ENCODE measurements at places on chromosomes 13 and 19.

DNA sequence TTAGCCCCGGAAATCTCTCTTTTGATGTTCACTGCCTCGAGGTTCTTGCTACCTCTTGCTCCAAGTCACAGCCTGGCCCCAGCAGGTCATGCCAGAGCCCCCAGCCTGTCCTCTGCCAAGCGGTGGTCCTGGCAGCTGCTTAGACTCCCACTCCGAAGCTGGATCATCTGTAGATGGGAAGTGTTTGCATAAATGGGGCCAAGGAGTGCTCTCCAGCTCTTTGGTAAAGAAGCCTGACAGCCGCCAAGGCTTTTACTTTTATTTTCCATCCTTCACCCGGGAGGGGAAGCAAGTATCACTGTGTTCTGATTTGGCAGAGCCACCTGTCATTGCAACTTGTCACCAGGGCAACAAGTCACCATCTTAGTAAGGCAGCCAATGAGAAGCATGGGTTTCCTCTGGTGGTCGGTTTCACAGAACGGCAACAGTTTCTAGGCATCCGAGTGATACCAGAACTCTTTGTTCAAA lies 10.6 kb upstream of the RETN start:
- DNase-seq, result no peak

GRCh38 chr19:28445826-28446225 lies 767.1 kb downstream of the UQCRFS1 start:
- DNase-seq, result no peak

DNA sequence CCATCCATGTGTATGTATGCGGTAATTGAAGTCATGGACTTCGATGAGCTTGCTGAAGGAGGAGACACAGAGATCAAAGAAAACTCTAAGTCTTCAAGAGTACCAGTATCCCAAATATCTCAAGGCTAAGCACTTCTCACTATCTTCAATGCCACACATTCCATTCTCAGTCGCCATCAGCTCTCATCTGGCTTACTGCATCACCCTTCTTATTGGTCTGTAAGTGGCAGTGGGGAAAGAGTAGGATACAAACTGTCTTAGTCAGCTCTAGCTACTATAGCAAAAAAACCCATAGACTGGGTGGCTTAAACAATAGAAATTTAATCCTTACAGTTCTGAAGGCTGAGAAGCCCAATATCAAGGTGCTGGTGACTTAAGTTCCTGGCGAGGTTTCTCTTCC lies 218.7 kb downstream of the POSTN start:
- no peak for DNase-seq

DNA sequence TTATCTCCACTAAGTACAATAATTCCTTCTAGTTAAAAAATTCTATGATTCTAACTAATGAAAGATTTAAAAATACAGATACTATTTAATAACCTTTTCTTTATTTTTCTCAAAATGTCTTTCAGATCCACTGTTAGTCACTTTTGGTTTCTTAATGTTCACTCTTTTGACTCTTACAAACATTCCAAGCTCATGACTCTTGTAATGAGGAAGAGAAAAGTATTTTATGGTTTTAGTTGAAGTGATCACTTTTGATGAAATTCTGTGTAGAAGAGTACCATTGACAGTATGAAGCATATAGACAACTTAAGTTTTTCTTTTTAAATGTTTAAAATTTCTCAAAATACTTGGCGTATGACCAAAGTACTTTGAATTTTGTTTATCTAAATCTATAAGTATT lies 27.8 kb downstream of the COG3 start:
- peak; percentile 16 for DNase-seq

GRCh38 chr13:29109987-29110386 lies 289.8 kb downstream of the MTUS2 start:
- DNase-seq, result no peak

- no peak for DNase-seq
Measured at GRCh38 chr13:30088312-30088855, 219.0 kb downstream of the KATNAL1 start.

GRCh38 chr19:9178901-9179300 lies at the start of gene OR7D2:
Gene OR7D2, plus strand, starts transcription at chr19:9178979. Its CDS starts 6,803 bp downstream, at chr19:9185782.
- DNase-seq, result no peak

DNA sequence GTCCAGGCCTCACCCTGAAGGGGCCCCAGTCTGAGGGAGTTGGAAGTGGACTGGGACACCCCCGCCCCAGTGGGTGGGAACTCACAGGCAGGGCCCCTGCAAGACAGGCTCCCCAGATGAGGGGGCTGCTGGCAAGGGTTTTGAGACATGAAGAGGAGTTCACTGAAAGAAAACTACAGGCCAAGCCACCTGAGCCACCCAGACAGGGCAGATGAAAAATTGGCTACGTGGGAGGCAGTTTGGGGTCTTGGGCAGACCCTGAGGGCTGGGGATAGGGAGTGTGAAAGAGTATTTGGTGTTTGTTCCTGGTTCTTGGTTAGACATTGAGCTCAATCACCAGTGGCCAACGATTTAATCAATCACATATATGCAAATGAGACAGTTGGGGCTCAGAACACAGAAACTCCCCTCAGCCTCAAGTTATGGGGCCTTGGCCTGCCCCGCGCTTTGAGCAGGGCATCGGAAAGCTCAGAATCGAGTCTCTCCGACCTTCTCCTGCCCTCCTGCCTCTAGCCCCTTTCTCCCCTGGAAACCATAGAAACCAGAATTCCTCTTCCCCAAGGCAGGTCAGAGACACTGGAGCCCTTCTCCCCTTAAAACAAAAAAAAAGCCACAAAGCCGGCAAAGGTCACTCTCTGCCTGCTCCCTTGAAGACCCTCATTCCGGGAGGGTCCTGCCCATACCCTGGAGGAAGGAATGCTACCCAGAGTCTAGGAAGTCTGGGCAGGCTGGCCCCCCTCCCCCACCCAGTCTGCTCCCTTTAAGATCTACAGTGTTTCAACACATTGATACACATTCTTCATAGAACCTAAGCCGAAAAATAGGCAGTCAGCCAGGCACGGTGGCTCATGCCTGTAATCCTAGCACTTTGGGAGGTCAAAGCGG lies 1.3 kb upstream of the ISYNA1 start:
- peak; percentile 62 for DNase-seq

GRCh38 chr19:16420336-16420676 lies 51.5 kb downstream of the EPS15L1 start:
- DNase-seq, result no peak
